ENCODE measurements at places on chromosomes 6 and 20.

DNA sequence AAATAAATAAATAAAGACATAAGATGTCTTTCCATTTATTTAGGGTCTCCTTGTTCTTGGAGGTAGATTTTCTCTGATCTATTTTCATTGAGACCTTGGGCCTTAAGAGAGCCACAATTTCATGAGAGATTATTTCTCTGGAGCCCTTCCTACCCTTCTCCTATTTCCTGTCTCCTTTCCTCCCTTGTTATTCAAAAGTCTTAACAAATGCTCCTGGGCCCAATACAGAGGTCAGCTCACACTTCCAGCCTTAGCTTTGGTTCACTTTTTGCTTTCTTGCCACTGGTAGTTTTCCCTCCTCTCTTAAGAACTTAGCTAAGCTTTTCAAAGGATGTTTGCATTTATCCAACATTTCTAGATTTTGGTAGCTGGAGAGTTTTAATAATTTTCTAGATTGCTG is 44.0 kb downstream of the PTPRA start:
- ATAC-seq, result no peak

DNA sequence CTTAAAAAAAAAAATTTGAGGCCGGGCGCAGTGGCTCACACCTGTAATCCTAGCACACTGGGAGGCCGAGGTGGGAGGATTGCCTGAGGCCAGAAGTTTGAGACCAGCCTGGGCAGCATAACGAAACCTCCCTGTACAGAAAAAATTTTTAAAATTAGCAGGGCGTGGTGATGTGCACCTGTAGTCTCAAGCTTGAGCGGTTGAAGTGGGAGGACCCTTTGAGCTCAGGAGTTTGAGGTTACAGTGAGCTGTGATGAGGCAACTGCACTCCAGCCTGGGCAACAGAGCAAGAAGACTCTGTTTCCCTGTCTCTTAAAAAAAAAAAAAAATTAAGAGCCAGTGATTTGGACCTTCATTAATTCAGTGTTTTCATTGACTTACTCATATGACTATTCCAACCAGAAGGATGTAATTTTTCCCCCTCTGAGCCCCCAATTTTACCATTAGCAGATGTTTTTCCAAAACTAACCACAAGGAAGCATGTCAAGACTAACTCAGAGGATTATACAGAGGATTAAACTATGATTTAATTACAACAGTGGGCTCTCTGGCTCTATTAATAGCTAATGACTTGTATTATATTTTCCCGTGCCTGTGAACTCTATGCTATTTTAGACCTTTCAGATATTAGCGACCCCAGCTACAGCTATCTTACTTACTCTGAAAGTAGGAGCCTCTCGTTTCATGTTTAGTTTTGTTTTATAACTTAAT is 75.1 kb downstream of the ARID1B start:
- no peak for ATAC-seq

DNA sequence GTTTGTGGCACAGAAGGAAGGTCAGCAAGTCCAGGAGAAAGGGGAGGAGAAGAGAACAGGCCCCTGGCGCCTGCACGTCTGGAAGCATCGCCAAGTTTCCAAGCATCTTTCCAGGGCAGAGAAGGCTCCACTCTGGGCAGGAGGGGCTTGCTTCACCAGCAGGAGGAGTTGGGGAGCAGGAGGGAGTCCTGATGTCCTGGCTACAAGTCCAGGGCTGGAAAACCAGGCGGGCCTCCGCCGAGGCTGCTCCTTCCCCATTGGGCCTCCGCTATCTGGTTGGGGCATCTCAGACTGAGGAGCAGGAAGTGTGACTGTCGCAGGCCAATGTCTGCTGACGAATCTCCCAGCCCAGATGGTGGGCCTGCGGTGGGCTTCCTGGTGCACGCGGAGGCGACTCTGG is 421.9 kb downstream of the PREX1 start:
- ATAC-seq, result no peak

GRCh38 chr6:8608737-8609136 is 173.4 kb upstream of the SLC35B3 start:
- no peak for ATAC-seq
